ENCODE measurements at places on chromosomes 13 and 19. TPM values are rescaled to one million over a fixed set of nuclear protein-coding genes. Genes with fewer than 3 reads are reported as not detected.

GFY gene
- not detected for total RNA-seq

CD22 gene
- 0.39 TPM for total RNA-seq

ZNF724 gene
- 1.2 TPM for total RNA-seq

OR7A5 gene
- total RNA-seq: not detected

C1QTNF9B gene
- total RNA-seq: not detected

FAM124A gene
- 10.0 TPM for total RNA-seq

ITGBL1 gene
- 11.6 TPM for total RNA-seq

ATP8B3 gene
- total RNA-seq: 0.52 TPM

VN1R4 gene
- not detected for total RNA-seq

ZNF146 gene
- 28.0 TPM for total RNA-seq

IFNL2 gene
- not detected for total RNA-seq

ZNF723 gene
- not detected for total RNA-seq

RFXAP gene
- 3.5 TPM for total RNA-seq

SYNE4 gene
- total RNA-seq: 0.27 TPM

TNPO2 gene
- total RNA-seq: 33.8 TPM

ZNF611 gene
- total RNA-seq: 9.2 TPM

CEACAM7 gene
- not detected for total RNA-seq

TMPRSS9 gene
- not detected for total RNA-seq

KLK5 gene
- total RNA-seq: 0.42 TPM

OR7C1 gene
- not detected for total RNA-seq

NTN5 gene
- total RNA-seq: 0.27 TPM

AMER2 gene
- total RNA-seq: not detected

SKA3 gene
- 1.1 TPM for total RNA-seq

ZFR2 gene
- 0.29 TPM for total RNA-seq

ZNF585A gene
- total RNA-seq: 6.6 TPM

NOTCH3 gene
- 35.4 TPM for total RNA-seq

ZNF534 gene
- 0.24 TPM for total RNA-seq

ARRDC5 gene
- 0.18 TPM for total RNA-seq

DACH1 gene
- total RNA-seq: 3.1 TPM

TPTE2 gene
- total RNA-seq: not detected

PRR20A gene
- not detected for total RNA-seq

SIGLEC12 gene
- total RNA-seq: 1.1 TPM

CYP2B6 gene
- 0.12 TPM for total RNA-seq

GPC5 gene
- 1.8 TPM for total RNA-seq

TDRD3 gene
- total RNA-seq: 45.4 TPM

HIPK4 gene
- 0.10 TPM for total RNA-seq

PLK5 gene
- not detected for total RNA-seq

GARIN5A gene
- 1.5 TPM for total RNA-seq

SETDB2 gene
- total RNA-seq: 13.5 TPM

TMEM59L gene
- total RNA-seq: 3.3 TPM

PET100 gene
- total RNA-seq: 152 TPM

ERICH4 gene
- not detected for total RNA-seq

SIGLEC8 gene
- total RNA-seq: not detected

MAST1 gene
- total RNA-seq: 0.29 TPM

ACTMAP gene
- 6.2 TPM for total RNA-seq

CGB8 gene
- total RNA-seq: not detected

C19orf38 gene
- total RNA-seq: 1.1 TPM

BEST2 gene
- total RNA-seq: not detected

ANKLE1 gene
- total RNA-seq: 0.37 TPM

ZNF492 gene
- 0.32 TPM for total RNA-seq

LGI4 gene
- total RNA-seq: 11.6 TPM

TTYH1 gene
- 3.0 TPM for total RNA-seq

AZU1 gene
- total RNA-seq: not detected

COX6B2 gene
- total RNA-seq: not detected

SERP2 gene
- total RNA-seq: 12.9 TPM

DNAJC15 gene
- total RNA-seq: 24.4 TPM

RFX2 gene
- total RNA-seq: 11.5 TPM

DPRX gene
- total RNA-seq: not detected

Measured in left cardiac atrium (tissue), 4 donors.